ENCODE measurements at places on chromosomes 1 and 21.

- DNase-seq, result no peak
These were observed 190.6 kb upstream of the ZNHIT6 start for GRCh38 chr1:85898861-85899260.

- DNase-seq, result no peak
These were observed 73.9 kb downstream of the PLXNA2 start for GRCh38 chr1:208170252-208170651.

GRCh38 chr21:45407629-45408247 is 2.8 kb downstream of the COL18A1 start:
- DNase-seq, result no peak

GRCh38 chr1:55378582-55378981 is 163.4 kb upstream of the USP24 start:
- no peak for DNase-seq

DNA sequence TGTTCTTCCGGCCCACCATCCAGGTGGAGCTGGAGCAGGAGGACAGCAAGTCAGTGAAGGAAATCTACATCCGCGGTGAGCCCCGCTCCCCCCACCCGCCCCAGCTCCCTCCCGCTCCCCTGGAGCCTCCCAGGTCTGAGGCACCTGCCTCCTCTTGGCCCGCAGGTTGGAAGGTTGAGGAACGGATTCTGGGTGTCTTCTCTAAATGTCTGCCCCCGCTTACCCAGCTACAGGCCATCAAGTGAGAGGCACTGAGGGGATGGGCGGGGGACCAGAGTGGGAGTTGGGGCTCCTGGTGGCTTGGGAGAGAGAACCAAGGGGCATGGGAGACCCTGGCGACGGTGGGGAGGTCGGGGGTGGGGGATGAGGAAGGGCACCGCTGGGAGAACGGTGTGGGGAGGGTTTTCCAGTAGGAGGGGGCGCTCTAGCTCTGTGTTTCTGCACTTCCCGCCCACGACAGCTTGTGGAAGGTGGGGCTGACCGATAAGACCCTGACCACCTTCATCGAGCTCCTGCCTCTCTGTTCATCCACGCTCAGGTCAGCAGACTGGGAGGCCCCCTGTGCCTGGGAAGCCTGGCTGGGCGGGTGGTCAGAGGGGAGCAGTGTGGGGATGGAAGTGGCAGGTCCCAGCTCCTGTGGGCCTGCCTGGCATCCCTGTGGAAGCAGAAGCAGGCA is 4.2 kb downstream of the LRRC71 start:
- DNase-seq, result no peak

DNA sequence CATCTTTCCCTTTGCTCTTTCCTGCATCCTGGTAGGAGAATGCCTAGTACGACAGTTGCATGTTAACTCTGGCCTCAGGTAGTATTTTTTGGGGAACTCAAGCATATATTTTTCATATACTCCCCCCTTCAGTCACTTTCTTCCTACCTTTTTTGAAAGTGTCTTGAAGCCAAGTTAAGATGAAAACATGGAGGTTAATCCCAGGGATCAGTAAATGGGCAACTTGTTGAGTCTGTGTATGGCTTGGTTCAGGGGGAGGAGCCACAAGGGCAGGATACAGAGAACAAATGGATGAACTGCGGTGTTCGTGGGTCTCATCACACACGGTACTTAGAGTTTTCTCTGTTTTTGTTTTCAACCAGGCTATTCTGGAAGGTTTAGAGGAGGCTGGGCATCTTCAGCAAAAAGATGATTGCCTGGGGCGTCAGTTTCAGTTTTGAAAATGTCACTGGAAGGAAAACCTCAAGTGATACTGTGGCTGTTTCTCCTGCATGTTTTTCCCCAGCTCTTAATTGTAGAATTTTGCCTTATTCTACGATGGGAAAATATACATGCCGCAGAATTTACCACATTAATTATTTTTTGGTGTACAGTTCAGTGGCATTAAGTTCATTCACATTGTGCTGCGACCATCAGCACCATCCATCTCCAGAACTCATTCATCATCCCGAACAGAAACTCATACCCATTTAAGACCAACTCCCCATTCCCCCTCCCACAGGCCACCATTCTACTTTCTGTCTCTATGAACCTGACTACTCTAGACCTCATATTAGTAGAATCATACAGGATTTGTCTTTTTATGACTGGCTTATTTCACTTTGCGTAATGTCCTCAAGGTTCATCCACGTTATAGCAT is 71.5 kb downstream of the MAP10 start:
- no peak for DNase-seq

- no peak for DNase-seq
These were observed 10.6 kb downstream of the TRIT1 start for GRCh38 chr1:39872698-39873097.

GRCh38 chr1:29364101-29364678 is 127.9 kb downstream of the PTPRU start:
- DNase-seq, result no peak

DNA sequence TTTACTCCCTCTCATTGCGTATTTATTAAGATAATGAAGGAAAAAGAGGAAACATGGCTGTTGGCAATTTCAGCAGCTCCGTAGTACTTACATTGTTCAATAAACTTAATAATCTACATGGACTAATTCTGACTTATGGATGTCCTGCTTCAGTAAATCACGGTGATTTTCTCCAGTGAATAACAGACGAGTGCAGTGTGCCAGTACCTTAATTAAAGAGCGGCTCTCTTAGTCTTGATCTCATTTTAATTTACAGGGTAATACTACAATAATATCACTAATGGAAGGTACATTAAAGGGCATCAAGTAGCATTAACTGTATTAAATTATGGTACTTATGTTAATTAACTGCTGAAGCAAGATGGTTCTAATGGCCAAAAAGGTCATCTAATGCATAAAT is 187.2 kb downstream of the NTNG1 start:
- DNase-seq, result no peak

GRCh38 chr1:209076688-209077087 is 506.8 kb upstream of the CAMK1G start:
- no peak for DNase-seq

GRCh38 chr1:93665015-93665414 is 16.6 kb downstream of the BCAR3 start:
- no peak for DNase-seq

GRCh38 chr1:151799179-151800022 is 5.8 kb downstream of the LINGO4 start:
- DNase-seq, result no peak

GRCh38 chr1:59815892-59816291 is 1.1 kb downstream of the HOOK1 start:
- DNase-seq, result no peak

GRCh38 chr1:10796029-10796944 is at the start of gene CASZ1:
Gene CASZ1 (minus strand): TSS chr1:10796646. CDS start chr1:10693889, 102,757 bp downstream.
- no peak for DNase-seq

- DNase-seq, result no peak
These were observed 121.8 kb downstream of the HMGB4 start for GRCh38 chr1:33985656-33986055.

DNA sequence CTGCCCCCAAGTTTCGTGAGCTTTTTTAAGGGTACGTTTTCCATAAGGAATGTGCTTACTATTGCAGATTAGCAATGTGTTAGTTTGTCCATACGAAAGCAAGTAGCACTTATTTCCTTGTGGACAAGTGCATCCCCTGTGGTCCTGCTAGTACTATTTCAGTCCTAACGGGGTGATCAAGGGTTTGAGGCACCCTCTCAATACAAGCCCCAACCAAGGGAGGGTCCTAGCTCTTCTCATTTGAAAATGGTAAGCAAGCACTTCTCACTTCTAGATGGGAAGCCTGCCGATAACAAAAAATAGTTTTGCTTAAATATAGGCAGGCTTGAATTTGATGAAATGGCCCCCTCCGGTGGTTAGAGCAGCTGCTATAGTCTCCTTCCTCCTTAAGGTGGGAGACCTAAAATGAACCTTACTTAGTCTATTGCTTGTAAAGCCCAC is 64.0 kb upstream of the HMCN1 start:
- peak; percentile 69 for DNase-seq

GRCh38 chr1:109530457-109531087 is 9.1 kb upstream of the GPR61 start:
- no peak for DNase-seq

- no peak for DNase-seq
These were observed 90.7 kb upstream of the ETS2 start for GRCh38 chr21:38714999-38715398.

GRCh38 chr1:206514813-206515387 is 7.6 kb downstream of the RASSF5 start:
- peak; percentile 15 for DNase-seq

- DNase-seq, result no peak
These were observed 1.2 kb upstream of the LHX8 start for GRCh38 chr1:75132812-75133619.

GRCh38 chr1:213162338-213162737 is 111.3 kb downstream of the RPS6KC1 start:
- DNase-seq, result no peak

DNA sequence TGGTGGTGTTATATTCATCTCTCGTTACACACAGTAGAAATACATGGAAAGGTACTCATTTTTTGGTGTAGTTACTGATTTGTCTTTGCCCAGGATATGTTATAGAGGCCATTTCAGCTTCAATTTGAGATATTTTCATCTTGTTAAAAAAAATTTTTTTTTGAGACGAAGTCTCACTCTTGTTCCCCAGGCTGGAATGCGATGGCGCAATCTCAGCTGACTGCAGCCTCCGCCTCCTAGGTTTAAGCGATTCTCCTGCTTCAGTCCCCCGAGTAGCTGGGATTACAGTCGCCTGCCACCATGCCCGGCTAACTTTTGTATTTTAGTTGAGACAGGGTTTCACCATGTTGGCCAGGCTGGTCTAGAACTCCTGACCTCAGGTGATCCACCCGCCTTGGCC is 19.0 kb downstream of the MORC3 start:
- no peak for DNase-seq

DNA sequence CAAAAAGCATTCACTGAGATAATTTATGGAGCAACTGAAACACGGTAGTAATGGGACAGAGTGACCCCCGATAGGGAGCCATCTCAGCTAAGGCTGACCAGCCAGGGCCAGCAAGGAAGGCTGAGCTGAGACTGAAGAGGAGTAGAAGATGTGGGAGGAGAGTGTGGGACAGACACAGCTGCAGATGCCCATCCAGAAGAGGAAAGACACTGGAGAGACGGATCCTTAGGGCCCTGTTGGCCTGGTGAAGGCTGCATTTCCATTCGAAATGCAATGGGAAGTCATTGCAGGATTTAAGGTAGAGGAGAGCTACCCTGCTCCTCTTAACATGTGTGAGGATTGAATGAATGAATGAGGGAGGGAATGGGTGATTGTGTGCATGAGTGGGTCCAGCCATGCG is 44.0 kb upstream of the LRP8 start:
- DNase-seq, result no peak

DNA sequence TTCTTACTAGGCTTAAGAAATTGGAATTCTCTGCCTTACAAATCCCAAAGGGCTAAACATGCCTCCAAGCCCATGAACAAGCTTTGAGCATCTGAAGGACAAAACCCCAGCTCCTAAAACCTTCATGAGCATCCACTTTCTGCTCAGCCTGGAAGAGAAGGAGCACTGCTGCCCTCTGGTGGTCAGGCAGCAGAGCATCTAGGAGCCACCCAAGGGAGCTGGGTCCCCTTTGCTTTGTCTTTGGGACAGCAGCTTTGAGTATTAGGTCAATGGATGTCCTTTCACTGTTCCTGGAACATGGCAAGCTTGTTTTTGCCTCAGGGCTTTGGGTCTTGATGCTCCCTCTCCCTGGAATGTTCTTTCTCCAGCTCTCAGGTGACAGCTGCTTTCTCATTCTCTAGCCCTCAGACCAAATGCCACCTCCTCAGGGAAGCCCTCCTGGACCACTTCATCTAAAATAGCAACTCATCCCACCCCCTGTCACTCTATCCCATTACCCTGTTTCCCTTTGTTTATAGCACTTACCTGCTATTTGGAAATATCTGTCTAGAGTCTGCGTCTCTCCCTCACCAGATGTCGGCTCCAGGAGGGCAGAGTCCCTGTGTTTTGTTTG is 25.7 kb downstream of the RAB7B start:
- peak; percentile 75 for DNase-seq

DNA sequence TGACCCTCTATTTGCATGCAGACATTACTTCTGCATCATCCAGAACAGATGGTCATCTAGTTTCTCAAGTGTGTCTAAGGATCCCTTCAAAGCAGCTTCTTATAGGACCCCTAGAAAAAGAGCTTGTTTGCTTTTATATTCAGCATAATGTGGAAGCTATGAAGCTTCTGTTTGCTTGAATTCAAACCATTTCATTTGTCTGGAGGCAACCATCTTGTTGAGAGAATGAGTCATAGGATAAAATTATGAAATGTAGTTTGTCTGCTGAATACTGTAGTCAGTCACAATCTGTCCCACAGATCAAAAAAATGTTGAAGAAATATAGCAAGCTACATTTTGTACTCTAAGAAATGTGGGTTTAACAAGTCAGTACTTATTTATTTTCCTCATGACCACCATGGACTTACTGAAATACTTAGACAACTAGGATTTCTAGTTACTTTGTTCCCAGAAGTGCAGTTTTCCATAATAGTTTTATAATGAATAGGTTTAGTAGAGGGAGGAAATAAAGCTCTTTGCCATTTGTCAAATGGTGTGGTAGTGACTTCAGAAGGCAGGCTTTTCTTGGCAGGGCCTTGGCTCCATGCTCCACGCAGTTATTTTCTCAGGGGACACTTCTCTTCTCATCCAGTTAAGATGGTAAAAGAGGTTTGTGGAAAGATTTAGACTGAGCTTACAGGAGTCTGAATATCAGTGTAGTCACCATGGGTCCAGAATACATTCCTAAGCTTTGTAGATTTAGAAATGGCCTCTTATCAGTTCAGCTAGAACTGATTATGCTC is 74.8 kb upstream of the DEPDC1 start:
- DNase-seq, result no peak

DNA sequence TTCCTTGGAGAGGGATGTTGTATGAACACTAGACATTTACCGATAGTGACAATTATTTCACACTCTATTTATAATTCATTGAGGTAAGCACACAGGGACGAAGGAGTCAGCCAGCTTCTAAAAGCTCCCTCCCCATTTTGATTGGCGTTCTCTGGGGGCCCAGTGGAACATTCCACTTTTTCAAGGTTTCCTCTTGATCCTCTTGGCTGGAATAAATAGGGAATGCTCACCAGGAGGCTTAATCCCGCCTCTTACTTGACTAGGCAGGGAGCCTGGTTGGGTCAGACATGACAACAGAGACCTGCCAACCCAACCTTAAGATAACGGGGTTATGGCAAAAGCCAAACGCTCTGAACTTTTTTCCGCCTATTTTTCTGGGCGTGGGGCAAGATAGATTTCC is 974 bp downstream of the ACTN2 start:
- DNase-seq, result no peak

- no peak for DNase-seq
These were observed 210.4 kb downstream of the USH2A start for GRCh38 chr1:216212826-216213225.

DNA sequence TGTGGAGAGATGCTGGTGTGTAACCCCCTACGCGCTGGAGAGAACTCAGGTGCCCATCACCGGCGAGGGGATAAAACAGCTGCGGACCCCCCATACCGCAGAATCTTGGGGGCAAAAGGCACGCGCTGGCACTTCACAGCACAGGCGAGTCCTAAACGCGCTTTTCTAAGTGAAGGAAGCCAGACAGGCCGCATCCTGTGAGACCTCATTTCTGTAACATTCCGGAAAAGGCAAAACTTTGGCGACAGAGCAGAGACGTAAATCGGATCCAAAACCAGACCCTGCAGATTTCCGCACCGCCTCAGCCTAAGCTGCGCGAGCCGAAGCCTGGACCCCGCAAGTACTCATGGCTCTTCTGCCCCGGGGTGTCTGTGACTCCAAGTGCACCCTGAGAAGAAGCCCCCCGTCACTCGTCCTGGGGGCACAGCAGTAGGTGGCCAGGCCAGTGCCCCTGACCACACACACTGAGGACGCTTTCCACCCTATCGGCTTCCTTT is 60.9 kb downstream of the SLX9 start:
- no peak for DNase-seq

- peak; percentile 50 for DNase-seq
These were observed 317.6 kb upstream of the PROX1 start for GRCh38 chr1:213669964-213670691.

Data from CD4-positive, alpha-beta T cell treated with Interleukin-4 for 1 hour (primary cell).